ENCODE measurements at places on chromosomes 12 and 14. TPM values are rescaled to one million over a fixed set of nuclear protein-coding genes. Genes with fewer than 3 reads are reported as not detected.

RAPGEF3 gene
- total RNA-seq, result 0.54 TPM

MDM1 gene
- 22.2 TPM for total RNA-seq

CYP46A1 gene
- 0.16 TPM for total RNA-seq

LRRC9 gene
- total RNA-seq, result 0.66 TPM

FOXN4 gene
- total RNA-seq, result not detected

SLC5A8 gene
- not detected for total RNA-seq

SETD3 gene
- total RNA-seq, result 52.6 TPM

RHEBL1 gene
- total RNA-seq, result 13.2 TPM

GRIP1 gene
- total RNA-seq, result 3.4 TPM

THAP2 gene
- 7.5 TPM for total RNA-seq

PIP4K2C gene
- 18.5 TPM for total RNA-seq

IAPP gene
- not detected for total RNA-seq

GLTP gene
- 31.5 TPM for total RNA-seq

HOXC5 gene
- not detected for total RNA-seq

TSHR gene
- not detected for total RNA-seq

SMIM41 gene
- not detected for total RNA-seq

DAO gene
- not detected for total RNA-seq

OTOGL gene
- total RNA-seq, result not detected

DHRS2 gene
- total RNA-seq, result 11.6 TPM

AQP2 gene
- not detected for total RNA-seq

B4GALNT3 gene
- 0.66 TPM for total RNA-seq

GNS gene
- total RNA-seq, result 18.4 TPM

MUCL1 gene
- not detected for total RNA-seq
